ENCODE measurements at places on chromosomes 16 and 17. TPM values are rescaled to one million over a fixed set of nuclear protein-coding genes. Genes with fewer than 3 reads are reported as not detected.
A peak's percentile ranks its signal among the peaks of the same experiment; 100 is the strongest.

DNA sequence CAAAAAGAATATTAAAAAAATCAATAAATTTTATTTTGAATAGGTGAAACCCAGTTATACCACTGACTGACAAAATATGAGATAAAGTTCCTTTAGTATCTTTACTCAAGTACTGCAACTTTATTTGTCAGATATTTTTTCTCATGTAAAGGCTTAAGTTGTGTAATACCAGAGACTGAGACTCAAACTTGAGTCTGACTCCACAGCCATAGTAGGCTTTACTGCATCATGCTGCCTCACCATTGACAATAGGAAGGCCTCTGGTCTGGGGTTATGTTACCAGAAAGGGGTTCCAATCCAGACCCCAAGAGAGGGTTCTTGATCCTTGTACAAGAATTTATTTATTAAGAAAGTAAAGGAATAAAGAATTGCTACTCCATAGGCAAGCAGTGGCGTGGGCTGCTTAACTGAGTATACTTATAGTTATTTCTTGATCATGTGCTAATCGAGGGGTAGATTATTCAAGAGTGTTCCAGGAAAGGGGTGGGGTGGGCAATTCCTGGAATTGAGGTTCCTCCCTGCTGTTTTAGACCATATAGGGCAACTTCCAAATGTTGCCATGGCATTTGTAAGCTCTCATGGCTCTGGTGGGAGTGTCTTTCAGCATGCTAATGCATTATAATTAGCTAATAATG, 187.4 kb upstream of the WSB1 start:
- no peaks in the 10 kb centered on the region for H3K4me1 ChIP-seq
- no peaks in the 10 kb centered on the region for H3K27me3 ChIP-seq
- no peak overlapping the region for H3K27ac ChIP-seq
- DNase-seq, result no peak

DNA sequence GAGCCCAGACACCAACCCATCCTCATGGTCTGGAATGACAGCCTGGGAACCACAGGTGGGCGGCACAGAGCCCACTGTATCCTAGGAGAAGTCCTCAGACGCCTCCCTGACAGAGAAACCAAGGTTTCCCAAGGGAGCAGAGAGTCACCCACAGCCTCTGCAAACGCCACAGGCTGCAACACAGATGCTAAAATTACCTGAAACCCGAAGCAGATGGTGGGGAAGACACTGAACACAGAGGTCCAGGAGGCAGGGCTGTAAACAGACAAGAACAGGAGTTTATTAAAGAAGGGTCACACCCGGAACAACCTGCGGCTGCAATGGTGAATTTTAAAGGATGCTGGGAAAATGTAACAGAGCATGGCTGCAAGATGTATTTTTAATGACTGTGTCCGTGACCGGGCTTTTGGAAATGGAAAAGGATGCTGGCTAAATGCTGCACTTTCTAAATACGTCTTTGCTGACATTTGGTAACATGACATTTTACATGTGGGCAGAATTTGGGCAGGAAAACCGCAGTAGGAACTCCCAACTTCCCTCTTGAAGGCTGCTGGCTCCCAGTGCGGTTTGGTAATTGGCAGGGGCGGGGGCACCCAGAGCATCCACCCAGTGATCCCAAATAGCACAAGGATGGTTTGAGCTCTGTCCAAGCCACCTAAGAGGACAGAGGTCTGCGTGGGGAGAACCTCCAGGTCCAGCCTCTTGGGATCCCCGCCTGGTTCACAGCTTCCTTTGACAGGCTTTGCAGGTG, 13.1 kb downstream of the SLC38A8 start:
- no peak overlapping the region for H3K4me3 ChIP-seq

GRCh38 chr16:89534252-89534756, 26.1 kb downstream of the SPG7 start:
- peaks cover 31% of the 10 kb centered on the region for H3K4me1 ChIP-seq
- H3K4me3 ChIP-seq, result no peak overlapping the region
- H3K27ac ChIP-seq, result peak overlapping the region; percentile 51
- DNase-seq, result peak; percentile 51
- H3K27me3 ChIP-seq, result no peaks in the 10 kb centered on the region

Gene PIRT
- total RNA-seq, result not detected

DNA sequence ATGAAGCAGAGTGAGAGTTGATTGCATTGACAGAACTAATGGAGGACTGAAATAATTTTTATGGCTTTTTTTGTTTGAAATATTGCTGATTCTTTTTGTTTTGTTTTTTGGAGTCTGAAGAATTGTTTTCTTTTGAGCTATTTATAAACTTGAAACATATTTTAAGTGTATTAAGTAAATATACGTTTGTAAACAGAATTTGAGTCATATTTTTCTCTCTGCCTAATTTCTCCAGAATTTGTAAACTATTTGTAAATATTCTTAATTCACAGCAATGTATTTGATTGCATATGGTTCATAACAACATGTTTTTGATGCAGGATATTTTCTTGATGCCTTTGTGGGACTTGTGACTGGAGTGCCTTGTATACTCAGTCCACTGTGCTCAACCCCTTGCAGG, 50.7 kb downstream of the SLFN11 start:
- H3K36me3 ChIP-seq, result peaks cover 26% of the 10 kb centered on the region
- no peaks in the 10 kb centered on the region for H3K4me1 ChIP-seq
- H3K27me3 ChIP-seq, result no peaks in the 10 kb centered on the region
- no peak for DNase-seq
- no peak overlapping the region for H3K27ac ChIP-seq

DNA sequence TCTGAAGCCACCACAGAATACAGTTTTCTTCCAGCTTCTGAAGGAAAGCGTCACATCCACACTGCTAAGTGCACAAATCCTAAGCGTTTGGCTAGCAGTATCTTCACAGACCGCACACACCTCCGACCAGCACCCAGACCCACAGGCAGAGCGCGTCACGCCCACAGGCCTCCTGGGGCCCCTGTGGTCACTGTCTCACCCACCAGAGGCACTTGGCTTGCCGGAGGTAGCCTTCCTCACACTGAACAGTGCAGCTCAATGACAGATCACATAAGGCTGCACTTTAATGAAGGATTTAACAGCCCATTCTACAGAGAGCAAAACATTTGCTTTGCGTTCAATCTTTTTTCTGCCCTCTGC, 21.2 kb downstream of the SPHK1 start:
- H3K27ac ChIP-seq, result no peak overlapping the region
- DNase-seq, result no peak
- no peak overlapping the region for H3K4me3 ChIP-seq
- peaks cover 9% of the 10 kb centered on the region for H3K36me3 ChIP-seq
- H3K27me3 ChIP-seq, result no peaks in the 10 kb centered on the region

Gene SEPTIN12
- total RNA-seq, result not detected

Gene KRTAP2-1
- total RNA-seq, result not detected

DNA sequence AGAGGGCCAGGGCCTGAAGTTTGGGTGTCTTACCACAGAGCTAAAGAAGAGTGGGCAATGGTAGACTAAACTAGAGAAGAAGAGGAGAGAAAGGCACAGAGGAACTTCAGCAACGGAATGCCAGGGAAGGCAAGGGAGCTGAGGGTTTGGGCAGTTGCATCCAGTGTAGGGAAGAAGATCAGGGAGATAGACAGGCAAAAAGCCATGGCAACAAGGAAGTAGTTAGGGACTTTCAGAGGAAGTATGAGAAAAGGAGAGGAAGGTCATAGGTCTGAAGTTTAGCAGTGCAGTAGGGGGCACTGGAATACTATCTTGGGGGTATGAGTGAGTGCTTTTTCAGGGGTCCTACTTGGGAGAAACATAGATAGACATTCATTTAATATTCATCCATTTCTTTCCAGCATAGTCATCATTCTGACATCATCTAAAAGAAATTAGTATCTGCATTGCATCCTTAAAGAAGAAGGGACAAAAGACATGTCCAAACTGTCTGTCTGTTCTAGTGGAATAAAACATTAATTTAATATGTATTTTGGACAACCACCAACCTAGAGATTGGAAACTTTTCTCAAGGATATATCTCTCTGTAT, 2.2 kb upstream of the NF1 start:
- no peaks in the 10 kb centered on the region for H3K36me3 ChIP-seq
- peaks cover 2% of the 10 kb centered on the region for H3K4me1 ChIP-seq
- H3K27ac ChIP-seq, result no peak overlapping the region
- DNase-seq, result no peak

DNA sequence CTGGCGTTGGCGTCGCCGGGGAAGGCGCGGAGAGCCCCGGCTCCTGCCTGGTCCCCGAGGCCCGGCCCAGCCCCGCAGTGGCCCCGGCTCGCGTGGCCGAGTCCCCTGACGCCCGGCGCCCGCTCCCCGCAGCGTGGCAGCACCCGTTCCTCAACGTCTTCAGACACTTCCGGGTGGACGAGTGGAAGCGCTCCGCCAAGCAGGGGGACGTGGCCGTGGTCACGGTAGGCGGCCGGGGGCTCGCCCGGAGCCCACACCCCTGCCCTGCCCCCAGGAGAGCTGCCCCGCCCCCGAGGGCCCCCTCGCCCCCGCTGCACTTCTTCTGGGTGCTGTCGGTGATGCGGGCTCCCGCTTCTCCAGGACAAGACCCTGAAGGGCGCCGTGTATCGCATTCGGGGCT, 466 bp downstream of the WDR90 start:
- peak overlapping the region; percentile 74 for H3K4me3 ChIP-seq
- no peaks in the 10 kb centered on the region for H3K27me3 ChIP-seq
- peaks cover 27% of the 10 kb centered on the region for H3K4me1 ChIP-seq

Measured in T-cell (primary cell).